Skin of body (tissue), 3 donors: ENCODE measurements at places on chromosomes 11 and 22. TPM values are rescaled to one million over a fixed set of nuclear protein-coding genes. Genes with fewer than 3 reads are reported as not detected.
A peak's percentile ranks its signal among the peaks of the same experiment; 100 is the strongest.

Gene MUC5B
- total RNA-seq = 0.30 TPM

DNA sequence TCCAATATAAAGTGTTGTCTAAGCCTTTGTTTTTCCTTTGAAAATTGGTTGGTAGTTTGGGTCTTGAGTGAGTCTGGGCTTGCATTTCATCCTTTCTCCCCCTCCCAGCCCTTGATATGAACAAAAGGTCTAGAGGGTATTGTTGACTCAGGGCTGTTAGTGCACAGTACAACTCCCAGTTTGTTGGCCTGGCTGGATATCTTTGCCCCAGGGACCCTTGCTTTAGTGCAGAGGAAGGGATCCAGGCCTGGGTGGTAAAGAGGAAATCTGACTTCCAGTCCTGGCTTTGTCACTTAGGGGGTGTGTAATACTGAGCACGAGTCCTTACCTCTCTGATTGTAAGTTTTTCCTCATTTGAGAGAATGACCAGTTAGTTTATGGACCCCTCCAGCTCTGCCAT is 330.4 kb downstream of the TMEM135 start:
- DNase-seq = no peak

- DNase-seq = no peak
These were observed 99.8 kb downstream of the VPREB1 start for GRCh38 chr22:22344430-22344829.

DNA sequence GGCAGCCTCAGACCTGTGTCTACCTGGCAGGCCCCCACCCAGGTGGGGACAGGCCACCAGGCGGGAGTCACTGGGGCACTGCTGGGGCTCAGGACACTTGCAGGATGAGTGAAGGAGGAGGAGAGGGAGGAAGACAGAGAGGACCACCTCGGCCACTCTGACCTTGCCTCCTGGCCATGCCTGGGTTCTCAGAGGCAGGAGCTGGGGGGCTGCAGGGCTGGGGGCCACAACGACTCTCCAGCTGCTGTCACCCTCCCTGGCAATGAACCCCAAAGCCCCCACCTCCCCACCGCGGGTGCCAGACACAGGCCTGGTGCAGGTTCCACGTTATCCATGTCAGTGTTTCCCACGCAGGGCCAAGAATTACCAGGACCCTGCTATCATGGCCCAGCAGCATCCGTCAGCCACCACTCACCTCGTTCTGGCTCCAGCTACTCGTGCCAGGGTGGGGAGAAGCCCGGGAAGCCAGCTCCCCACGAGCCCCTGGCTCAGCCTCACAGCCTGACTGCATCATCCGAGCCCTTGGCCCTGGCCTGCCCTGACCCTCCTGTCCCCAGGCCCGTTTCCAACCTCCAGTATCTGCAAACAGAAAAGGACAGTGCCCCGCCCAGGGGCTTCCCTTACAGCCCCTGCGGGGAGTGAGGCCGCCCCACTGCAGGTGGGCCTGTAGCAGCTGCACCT is 62.4 kb downstream of the BRD1 start:
- DNase-seq = no peak

Gene CD3D
- total RNA-seq = 0.59 TPM

DNA sequence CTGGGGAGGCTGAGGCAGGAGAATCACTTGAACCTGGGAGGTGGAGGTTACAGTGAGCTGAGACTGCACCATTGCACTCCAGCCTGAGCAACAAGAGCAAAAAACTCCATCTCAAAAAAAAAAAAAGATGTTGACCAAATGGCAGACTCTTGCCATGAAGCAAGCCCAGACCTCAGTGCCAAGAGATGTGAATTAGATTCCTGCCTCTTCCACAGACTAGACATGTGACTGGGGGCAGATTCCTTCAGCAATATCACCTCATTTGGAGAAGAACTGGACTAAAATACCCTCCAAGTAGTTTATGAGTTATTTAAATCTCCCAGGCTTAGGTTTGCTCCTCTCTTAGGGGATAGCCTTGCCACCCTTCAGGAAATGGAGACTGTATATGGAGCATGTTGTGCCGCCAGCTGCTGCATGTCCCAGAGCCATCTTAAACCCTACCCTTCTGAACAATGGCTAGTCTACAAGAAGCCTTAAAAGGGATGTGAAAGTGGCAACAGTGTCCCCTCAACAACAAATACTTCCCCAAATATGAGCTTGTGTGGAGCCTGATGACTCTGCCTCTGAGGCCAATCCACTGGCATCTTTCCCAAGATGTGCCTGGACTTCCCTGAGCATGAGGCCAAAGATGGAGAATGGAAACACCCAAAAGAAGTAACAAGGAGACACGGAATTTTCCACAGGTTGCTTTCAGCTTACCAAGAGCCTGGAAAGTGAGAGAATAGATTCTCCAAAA is 763 bp upstream of the MS4A7 start:
- DNase-seq = no peak

Gene ZNF202
- total RNA-seq = 10.9 TPM

GRCh38 chr11:100766764-100767163 is 79.7 kb downstream of the ARHGAP42 start:
- DNase-seq = no peak

Gene PUS3
- total RNA-seq = 7.8 TPM

- peak; percentile 91 for DNase-seq
These were observed 54.1 kb downstream of the SNX19 start for GRCh38 chr11:130861902-130862860.
